ENCODE measurements at places on chromosomes 4 and X.

GRCh38 chr4:146049802-146050201 is 111.2 kb upstream of the ZNF827 start:
- no peak for DNase-seq

- no peak for DNase-seq
These were observed 17.0 kb downstream of the PDGFC start for GRCh38 chr4:156954587-156954986.

DNA sequence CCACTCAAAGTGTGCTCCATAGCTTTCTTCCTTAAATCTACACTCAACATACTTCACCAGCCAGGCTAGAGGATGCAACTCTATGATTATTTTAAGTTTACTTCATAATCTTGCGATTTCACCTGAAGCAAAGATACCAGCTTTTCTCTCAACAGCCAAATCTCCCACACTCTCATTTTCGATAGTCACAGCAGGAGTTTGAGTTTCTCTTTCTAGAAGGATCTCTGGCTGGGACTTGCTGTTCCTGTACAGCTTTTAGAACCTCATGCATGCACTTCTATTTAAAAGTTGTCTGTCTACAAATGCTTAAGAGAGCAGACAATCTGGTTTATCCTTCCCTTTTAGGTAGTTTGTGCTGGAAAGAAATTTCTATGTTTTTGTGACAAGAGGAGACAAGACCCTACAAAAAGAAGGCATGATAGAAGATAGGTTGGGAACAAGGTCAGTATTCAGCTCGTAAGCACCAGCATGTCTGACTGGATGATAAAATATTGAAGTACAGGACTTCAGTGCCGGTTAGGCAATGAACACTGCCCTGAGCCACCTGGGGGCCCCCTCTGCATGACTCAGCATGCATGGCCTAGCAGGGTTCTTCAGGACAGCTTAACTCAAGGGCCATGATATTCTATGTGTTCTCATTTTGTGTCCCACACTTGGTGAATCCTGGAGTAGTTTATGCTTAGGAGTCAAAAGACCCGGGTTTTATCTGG is 65.6 kb downstream of the ATXN3L start:
- no peak for DNase-seq

GRCh38 chrX:19599253-19599652 is 83.9 kb upstream of the MAP3K15 start:
- DNase-seq = no peak

GRCh38 chrX:19860571-19860970 is 26.8 kb downstream of the SH3KBP1 start:
- no peak for DNase-seq

All from activated CD4-positive, alpha-beta T cell treated with anti-CD3 and anti-CD28 coated beads for 1 hour (primary cell).